Esophagus muscularis mucosa (tissue), 4 donors: ENCODE measurements at places on chromosomes 5 and 9. TPM values are rescaled to one million over a fixed set of nuclear protein-coding genes. Genes with fewer than 3 reads are reported as not detected.

The DIPK1B gene
- total RNA-seq, result 27.8 TPM

The CETN3 gene
- 4.3 TPM for total RNA-seq

The SHB gene
- 21.2 TPM for total RNA-seq

The FRMD3 gene
- total RNA-seq, result 10.9 TPM

The FAM120A gene
- total RNA-seq, result 87.6 TPM

The ADAMTS2 gene
- total RNA-seq, result 18.4 TPM

The ADGRD2 gene
- total RNA-seq, result not detected

The FCHSD1 gene
- 13.7 TPM for total RNA-seq

The PCDHA1 gene
- not detected for total RNA-seq

The BNC2 gene
- 122 TPM for total RNA-seq

The TGFBI gene
- total RNA-seq, result 62.3 TPM

The ASPN gene
- 9.1 TPM for total RNA-seq

DNA sequence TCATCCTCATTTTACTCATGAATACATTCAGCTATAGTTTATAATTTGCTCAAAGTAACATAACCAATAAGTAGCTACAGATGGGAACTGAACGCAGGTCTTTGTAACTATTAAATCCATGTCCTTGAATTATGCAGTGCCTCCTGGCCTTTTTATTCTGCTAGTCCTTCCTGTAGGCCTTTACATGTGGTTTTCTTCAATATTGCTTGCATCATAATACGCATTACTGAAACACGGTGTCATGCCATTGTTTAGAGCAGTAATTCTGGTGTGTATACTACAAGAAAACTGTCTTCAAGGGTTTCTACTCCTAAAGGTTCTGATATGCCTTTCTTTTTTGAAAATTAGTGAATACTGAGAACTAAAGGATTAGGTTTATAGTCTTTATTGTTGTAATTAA is 20.7 kb downstream of the CWC27 start:
- peaks cover 2% of the 10 kb centered on the region for H3K4me1 ChIP-seq
- DNase-seq, result no peak
- H3K27ac ChIP-seq, result no peak overlapping the region
- H3K4me3 ChIP-seq, result no peak overlapping the region
- peaks cover 17% of the 10 kb centered on the region for H3K36me3 ChIP-seq
- no peaks in the 10 kb centered on the region for H3K27me3 ChIP-seq

GRCh38 chr9:126236273-126236672 is 90.4 kb upstream of the MVB12B start:
- peak; percentile 86 for DNase-seq
- no peaks in the 10 kb centered on the region for H3K27me3 ChIP-seq
- H3K4me1 ChIP-seq, result no peaks in the 10 kb centered on the region
- no peak overlapping the region for H3K4me3 ChIP-seq

DNA sequence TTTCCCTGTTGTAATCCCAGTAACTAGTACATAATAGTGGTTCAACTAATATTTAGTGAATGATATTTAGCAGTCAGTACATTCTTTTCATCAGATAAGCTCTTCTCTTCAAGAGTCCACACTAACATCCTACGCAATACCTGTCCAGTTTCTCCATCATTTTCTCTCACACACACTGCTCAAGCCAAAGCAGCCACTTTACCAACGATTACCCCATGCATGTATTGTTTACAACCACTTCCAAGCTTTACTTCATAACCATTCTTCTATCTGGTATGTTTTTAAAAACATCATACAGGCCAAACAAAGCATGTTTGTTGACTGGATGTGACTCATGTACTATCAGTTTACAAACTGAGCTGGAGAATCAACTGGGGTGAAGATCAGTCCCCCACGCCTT is 7.3 kb downstream of the UBTD2 start:
- peaks cover 14% of the 10 kb centered on the region for H3K4me1 ChIP-seq
- no peaks in the 10 kb centered on the region for H3K27me3 ChIP-seq
- DNase-seq, result no peak
- no peak overlapping the region for H3K4me3 ChIP-seq
- no peaks in the 10 kb centered on the region for H3K36me3 ChIP-seq

DNA sequence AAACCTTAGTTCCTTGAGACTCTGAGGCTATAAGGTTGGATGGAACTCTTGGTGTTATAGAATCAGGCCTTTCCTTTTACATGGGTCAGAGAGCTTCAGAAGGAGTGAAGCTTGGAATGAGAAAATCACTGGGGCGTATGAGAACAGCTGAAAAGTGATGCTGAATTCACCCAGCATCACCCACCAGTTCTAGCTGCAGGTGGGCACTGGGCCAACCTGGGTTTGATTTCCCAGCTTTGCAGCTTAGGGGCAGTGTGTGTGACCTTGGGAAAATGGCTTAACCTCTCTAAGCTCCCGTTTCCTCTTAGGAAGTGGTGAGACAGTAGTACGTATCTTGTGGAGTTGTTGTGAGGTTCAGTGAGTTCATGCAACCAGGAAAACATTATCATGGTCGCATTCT is 10.7 kb downstream of the PCDH12 start:
- H3K27ac ChIP-seq, result no peak overlapping the region
- DNase-seq, result no peak
- H3K27me3 ChIP-seq, result no peaks in the 10 kb centered on the region
- H3K4me3 ChIP-seq, result no peak overlapping the region

DNA sequence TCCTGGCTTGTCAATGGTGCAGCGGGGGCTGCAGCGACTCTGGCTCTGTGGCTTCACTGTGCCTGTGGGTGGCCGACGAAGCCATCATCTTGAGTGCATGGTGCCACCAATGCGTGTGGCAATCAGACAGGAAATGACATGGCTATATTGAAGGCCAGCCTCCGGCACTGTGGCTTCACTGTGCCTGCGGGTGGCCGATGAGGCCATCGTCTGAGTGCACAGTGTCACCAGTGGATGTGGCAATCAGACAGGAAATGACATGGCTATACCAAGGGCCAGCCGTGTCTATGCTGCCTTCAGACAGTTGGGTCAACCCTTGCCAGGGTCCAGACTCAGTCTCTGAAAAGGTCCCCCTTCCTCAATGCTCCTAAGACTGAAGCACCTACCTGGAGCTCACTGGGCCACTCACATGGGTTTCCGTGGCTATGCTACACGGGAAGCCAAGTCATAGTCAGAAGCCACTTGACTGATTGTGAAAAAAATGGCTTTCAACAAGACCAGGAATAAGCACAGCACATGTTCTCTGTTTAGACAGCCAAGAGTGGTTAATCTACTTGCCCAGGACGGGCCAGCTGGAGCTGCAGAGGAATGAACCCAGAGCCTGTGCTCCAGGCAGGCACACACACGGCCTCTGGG is 67.5 kb upstream of the S1PR3 start:
- peaks cover 11% of the 10 kb centered on the region for H3K4me1 ChIP-seq
- no peak overlapping the region for H3K4me3 ChIP-seq
- H3K27ac ChIP-seq, result no peak overlapping the region
- H3K36me3 ChIP-seq, result no peaks in the 10 kb centered on the region

- no peaks in the 10 kb centered on the region for H3K36me3 ChIP-seq
- no peaks in the 10 kb centered on the region for H3K27me3 ChIP-seq
- no peak for DNase-seq
- H3K4me1 ChIP-seq, result peaks cover 73% of the 10 kb centered on the region
Measured at GRCh38 chr9:121371495-121372061, 1.5 kb upstream of the STOM start.

GRCh38 chr9:35729700-35730485 is 2.1 kb downstream of the TLN1 start:
- peaks cover 84% of the 10 kb centered on the region for H3K4me1 ChIP-seq
- H3K27ac ChIP-seq, result peak overlapping the region; percentile 97
- H3K4me3 ChIP-seq, result peak overlapping the region; percentile 96
- H3K36me3 ChIP-seq, result peaks cover 14% of the 10 kb centered on the region

GRCh38 chr9:27563738-27564430 is 9.4 kb downstream of the C9orf72 start:
- DNase-seq, result no peak
- H3K36me3 ChIP-seq, result no peaks in the 10 kb centered on the region
- H3K4me1 ChIP-seq, result no peaks in the 10 kb centered on the region
- H3K4me3 ChIP-seq, result no peak overlapping the region

- H3K4me3 ChIP-seq, result no peak overlapping the region
- no peak overlapping the region for H3K27ac ChIP-seq
- no peaks in the 10 kb centered on the region for H3K27me3 ChIP-seq
- no peaks in the 10 kb centered on the region for H3K4me1 ChIP-seq
- no peaks in the 10 kb centered on the region for H3K36me3 ChIP-seq
Measured at GRCh38 chr9:126304207-126304970, 22.2 kb upstream of the MVB12B start.

DNA sequence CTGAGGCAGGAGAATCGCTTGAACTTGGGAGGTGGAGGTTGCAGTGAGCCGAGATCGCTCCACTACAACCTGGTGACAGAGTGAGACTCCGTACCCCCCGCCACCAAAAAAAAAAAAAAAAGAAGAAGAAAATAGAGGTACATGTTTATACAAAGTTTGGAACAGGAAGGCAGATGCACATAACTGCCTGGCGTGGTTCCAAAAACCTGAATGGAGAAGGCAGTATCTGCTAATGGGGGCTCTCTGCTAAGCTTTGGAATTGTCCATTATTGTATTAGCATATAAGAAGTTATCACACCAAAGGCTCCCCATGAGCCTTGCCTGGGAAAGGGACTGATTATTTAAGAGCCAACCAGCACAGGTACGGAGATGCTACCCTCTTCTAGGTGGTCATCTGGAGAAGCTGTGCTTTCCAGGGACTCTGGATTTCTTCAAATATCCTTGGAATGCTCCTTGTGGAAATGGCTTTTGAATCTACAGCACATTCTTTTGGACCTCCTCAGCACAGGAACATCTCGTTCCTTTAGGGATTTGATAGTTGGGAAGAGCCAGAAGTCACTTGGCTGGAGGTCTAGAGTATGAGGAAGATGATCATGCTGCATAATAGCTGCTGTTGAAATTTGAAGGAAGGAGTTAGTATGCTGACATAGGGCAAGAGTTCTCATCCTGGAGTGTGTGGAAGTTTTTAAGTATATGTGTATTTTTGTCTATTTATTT is 42.5 kb upstream of the ABCA1 start:
- no peak for DNase-seq
- no peaks in the 10 kb centered on the region for H3K36me3 ChIP-seq
- H3K4me1 ChIP-seq, result peaks cover 20% of the 10 kb centered on the region
- H3K27me3 ChIP-seq, result no peaks in the 10 kb centered on the region

GRCh38 chr5:17431272-17432050 is 66.6 kb upstream of the TAF11L2 start:
- no peaks in the 10 kb centered on the region for H3K36me3 ChIP-seq
- no peak for DNase-seq
- H3K27ac ChIP-seq, result no peak overlapping the region
- no peaks in the 10 kb centered on the region for H3K4me1 ChIP-seq
- no peak overlapping the region for H3K4me3 ChIP-seq
- peaks cover 6% of the 10 kb centered on the region for H3K27me3 ChIP-seq

- no peaks in the 10 kb centered on the region for H3K36me3 ChIP-seq
- DNase-seq, result no peak
- no peak overlapping the region for H3K4me3 ChIP-seq
- peak overlapping the region; percentile 82 for H3K27ac ChIP-seq
- peaks cover 27% of the 10 kb centered on the region for H3K4me1 ChIP-seq
- H3K27me3 ChIP-seq, result no peaks in the 10 kb centered on the region
Measured at GRCh38 chr9:119026120-119026519, 343.1 kb downstream of the BRINP1 start.

GRCh38 chr9:1051210-1051583 is 1.0 kb downstream of the DMRT2 start:
- no peak for DNase-seq
- no peak overlapping the region for H3K27ac ChIP-seq
- peaks cover 68% of the 10 kb centered on the region for H3K27me3 ChIP-seq
- peak overlapping the region; percentile 57 for H3K4me3 ChIP-seq

- H3K36me3 ChIP-seq, result no peaks in the 10 kb centered on the region
- H3K27me3 ChIP-seq, result no peaks in the 10 kb centered on the region
- H3K4me1 ChIP-seq, result peaks cover 33% of the 10 kb centered on the region
- DNase-seq, result no peak
- H3K4me3 ChIP-seq, result no peak overlapping the region
Measured at GRCh38 chr5:138972230-138972629, 97.1 kb upstream of the LRRTM2 start.

DNA sequence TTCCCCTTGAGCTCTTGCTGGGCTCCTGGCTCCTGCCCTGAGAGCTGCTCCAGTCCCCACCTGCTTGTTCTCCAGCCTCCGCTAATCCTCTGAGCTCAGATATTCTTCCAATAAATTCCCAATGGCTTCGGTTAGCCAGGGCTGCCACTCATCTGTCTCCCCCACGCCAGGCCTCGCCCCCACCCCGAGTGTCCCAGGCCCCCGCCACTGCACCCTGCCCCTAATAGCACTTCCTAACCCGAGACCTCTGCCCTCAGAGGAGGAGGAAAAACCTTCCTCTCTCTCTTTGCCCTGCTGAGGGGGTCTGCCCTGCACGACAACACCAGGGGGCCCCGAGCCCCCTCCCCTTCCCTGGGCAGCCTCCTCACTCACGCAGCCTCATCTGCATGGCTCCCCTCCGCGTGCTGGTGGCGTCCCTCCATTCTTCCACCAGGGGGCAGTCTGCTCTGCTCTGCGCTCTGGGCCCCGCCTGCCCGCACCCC is 5.4 kb upstream of the LCN15 start:
- H3K27ac ChIP-seq, result no peak overlapping the region
- H3K36me3 ChIP-seq, result no peaks in the 10 kb centered on the region
- no peaks in the 10 kb centered on the region for H3K4me1 ChIP-seq
- no peaks in the 10 kb centered on the region for H3K27me3 ChIP-seq

- H3K27ac ChIP-seq, result no peak overlapping the region
- no peaks in the 10 kb centered on the region for H3K36me3 ChIP-seq
- no peaks in the 10 kb centered on the region for H3K27me3 ChIP-seq
- peaks cover 6% of the 10 kb centered on the region for H3K4me1 ChIP-seq
- no peak for DNase-seq
Measured at GRCh38 chr9:12847561-12847960, 72.7 kb downstream of the LURAP1L start.

DNA sequence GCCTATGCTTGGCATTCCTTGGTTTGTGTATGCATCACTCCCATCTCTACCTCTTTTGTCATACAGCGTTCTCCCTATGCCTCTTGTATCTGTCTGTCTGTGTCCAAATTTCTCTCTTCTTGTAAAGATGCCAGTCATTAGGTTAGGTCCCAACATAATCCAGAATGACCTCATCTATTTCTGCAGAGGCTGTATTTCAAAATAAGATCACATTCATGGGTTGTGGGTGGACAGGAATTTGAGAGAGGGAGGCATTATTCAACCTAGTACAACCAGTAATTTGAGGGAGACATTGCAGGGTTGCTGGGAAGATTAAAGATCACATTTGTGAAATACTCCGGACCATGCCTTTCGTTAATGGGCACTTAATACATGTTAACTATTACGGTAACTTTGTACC is 155.0 kb downstream of the MAN2A1 start:
- no peak overlapping the region for H3K4me3 ChIP-seq
- no peak overlapping the region for H3K27ac ChIP-seq
- no peaks in the 10 kb centered on the region for H3K27me3 ChIP-seq
- peaks cover 32% of the 10 kb centered on the region for H3K36me3 ChIP-seq
- no peak for DNase-seq
- no peaks in the 10 kb centered on the region for H3K4me1 ChIP-seq
